ENCODE measurements at places on chromosomes 7 and 10. TPM values are rescaled to one million over a fixed set of nuclear protein-coding genes. Genes with fewer than 3 reads are reported as not detected.

DNA sequence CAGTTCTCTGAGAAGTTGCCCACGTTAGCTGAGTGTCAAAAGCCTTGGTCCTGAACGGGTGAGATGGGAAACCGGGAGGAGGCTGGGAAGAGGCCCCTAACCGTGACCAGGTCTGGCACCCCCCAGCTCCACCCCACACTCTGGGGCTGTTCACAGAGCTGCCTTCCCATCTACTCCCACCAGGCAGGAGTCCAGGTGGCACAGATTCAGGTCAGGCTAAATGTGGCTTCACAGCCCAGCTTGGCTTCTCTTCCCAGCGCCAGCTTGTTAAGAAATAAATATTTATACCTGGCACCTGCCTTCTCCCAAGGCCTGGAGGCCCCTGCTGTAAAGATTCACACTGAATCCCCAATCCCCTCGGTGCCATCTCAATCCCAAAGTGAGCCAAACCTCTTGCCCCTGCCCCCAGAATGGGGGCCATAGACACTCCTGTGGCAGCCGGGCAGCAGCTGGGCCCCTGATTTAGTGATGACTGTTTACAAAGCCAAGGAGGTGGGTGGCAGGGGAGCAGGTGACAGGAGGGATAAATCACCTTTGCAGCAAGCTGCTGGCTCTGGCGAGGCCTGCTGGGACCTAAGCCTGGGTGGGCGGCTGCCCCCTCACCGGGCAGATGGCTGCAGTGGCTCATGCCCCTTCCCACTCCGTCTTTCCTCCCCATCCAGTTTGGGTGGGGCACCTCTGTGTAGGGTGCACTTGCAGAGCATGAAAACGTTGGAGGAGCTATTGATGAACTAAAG, 72.5 kb downstream of the GOLGA7B start:
- no peak for DNase-seq

GRCh38 chr7:134690016-134690415, 43.4 kb downstream of the BPGM start:
- peak; percentile 37 for DNase-seq

DNA sequence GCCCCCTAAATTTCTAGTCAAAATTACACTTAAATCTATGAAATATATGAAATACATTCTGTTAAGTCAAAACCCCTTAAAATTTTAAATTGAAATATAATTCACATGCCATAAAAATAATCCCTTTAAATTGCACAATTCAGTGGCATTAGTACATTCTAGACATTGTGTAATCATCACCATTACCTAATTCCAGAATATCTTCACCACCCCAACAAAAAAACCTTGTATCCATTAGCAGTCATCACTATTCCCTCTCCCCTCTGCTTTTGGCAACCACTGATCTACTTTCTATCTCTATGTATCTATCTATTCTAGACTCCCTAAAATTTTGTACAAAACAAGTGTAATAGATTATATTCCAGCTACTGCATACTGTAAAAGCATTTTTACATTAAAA, 261.2 kb downstream of the GLI3 start:
- no peak for DNase-seq

GRCh38 chr7:832167-832967, at the start of gene SUN1:
SUN1 (plus strand) TSS chr7:832476; CDS start chr7:832525, 49 bp downstream.
- DNase-seq: peak; percentile 86

- peak; percentile 17 for DNase-seq
These were observed 266.1 kb downstream of the TCF7L2 start for GRCh38 chr10:113216102-113216501.

DNA sequence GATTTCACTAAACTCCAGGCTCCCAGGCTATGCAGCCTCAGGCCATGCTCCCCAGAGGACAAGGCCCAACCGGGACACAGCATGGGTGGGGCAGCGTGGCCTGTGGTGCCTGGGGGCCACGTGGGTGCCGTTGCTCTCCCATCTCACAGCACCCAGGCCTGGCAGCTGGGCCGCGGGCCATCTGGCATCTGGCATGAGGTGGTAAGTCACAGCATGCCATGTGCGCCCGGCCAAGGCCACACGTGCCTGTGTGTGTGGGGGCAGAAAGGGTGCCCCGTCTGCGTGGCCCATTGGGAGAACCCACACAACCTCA, 204.1 kb downstream of the EBF3 start:
- no peak for DNase-seq

- peak; percentile 48 for DNase-seq
These were observed 1.0 kb downstream of the LRCH4 start for GRCh38 chr7:100584683-100585510.

DNA sequence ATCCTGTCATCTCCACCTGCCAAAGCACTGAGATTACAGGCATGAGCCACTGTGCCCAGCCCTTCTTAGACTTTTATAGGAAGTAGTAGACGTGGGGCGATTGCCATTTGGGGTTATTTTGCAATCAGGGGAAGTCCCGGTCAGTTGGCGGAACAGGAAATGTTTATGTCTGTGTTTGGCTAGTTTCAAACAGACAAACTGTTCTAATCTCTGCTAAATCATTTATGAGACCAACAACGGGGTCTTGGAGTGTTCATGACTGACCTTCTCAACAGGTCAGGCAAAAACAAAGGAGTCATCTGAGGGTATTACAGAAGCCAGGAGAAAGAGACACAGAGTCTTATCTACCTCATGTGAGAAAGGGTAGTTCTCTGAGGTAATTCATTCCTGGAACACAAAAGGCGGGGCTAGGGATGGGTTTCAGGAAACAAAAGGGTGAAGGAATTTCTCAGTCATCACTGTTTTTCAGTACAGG, 6.6 kb upstream of the TPK1 start:
- peak; percentile 70 for DNase-seq

DNA sequence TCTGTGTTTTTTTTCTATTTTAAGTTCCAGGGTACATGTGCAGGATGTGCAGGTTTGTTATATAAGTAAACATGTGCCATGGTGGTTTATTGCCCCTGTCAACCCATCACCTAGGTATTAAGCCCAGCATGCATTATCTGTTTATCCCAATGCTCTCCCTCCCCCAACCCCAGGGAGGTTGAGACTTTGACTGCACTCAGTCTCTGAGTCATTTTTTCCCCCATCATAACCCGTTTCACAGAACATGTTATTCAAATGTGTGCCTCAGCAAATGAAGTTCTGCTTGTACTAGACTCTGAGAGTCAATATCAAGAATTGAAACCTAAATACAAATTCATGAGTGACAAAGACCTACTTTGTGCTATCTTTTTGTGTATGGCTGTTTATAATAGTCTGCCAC, 70.0 kb upstream of the CYP26C1 start:
- peak; percentile 8 for DNase-seq

GRCh38 chr7:92768501-92769393, 67.6 kb downstream of the CDK6 start:
- DNase-seq: peak; percentile 26

DNA sequence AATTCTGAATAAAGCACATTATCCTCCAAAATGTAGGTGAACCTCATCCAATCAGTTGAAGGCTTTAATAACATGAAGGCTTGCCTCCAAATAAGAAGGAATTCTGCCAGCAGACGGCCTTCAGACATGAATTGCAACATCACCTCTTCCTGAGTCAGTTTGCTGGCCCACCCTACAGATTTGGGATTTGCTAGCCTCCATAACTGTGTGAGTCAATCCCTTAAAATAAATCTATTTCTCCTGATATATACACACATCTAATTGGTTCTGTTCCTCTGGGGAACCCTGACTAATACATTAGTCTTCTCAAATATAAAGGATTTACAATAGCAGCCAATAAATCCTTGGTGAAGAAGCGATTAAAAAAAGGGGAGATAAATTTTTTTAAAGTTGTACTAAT, 34.8 kb upstream of the OSBPL3 start:
- no peak for DNase-seq

DNA sequence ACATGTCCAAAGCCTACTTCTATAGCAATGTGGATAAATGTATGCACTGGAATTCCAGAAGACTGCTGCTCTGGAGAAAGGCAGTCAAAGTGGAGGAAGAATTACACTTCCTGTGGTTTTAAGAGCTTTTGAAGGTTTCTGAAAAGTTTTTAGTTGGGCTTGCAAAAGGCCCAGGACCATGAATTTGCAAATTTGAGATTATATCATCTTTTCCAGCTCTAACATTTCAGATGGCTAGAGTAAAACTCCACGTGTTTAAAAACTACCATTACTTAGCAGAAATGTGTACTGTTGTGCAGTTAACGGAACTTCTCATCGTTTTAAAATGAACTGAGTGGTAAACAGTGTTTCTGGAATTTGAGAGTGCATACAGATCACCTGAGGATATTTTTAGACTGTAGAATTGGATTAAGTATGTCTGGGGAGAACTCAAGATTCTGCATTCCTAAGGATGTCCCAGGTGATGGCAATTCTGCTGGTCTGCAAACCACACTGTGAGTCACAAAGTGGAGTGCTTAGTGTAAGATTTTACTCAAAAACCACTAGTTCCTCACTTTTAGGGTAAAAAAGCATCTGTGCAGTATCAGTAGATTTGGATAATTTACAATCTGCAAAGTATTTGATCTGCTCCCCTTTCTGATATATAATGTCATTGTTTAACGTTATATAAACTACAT, 32.9 kb upstream of the CCDC71L start:
- peak; percentile 61 for DNase-seq

FKBP6 gene
- total RNA-seq: not detected

OGDHL gene
- 58.5 TPM for total RNA-seq

NUTM2E gene
- total RNA-seq: not detected

PKD2L1 gene
- not detected for total RNA-seq

LIPJ gene
- 0.05 TPM for total RNA-seq

Measured in renal cortical epithelial cell (primary cell).